ENCODE measurements at places on chromosomes 11 and 22. TPM values are rescaled to one million over a fixed set of nuclear protein-coding genes. Genes with fewer than 3 reads are reported as not detected.

The PHLDB1 gene
- 113 TPM for total RNA-seq

The CATSPERZ gene
- total RNA-seq: 0.13 TPM

The YPEL4 gene
- total RNA-seq: 0.65 TPM

The ACTN3 gene
- total RNA-seq: under 0.01 TPM

The GRAMD1B gene
- total RNA-seq: 7.2 TPM

The ETS1 gene
- total RNA-seq: 61.7 TPM

The TUG1 gene
- 93.1 TPM for total RNA-seq

The UQCC3 gene
- total RNA-seq: 4.8 TPM

The TMEM191B gene
- total RNA-seq: not detected

The RFPL2 gene
- not detected for total RNA-seq
